ENCODE measurements at places on chromosomes 5 and 9.
A peak's percentile ranks its signal among the peaks of the same experiment; 100 is the strongest.

GRCh38 chr5:126552614-126553013 lies 42.4 kb downstream of the ALDH7A1 start:
- DNase-seq, result no peak

GRCh38 chr5:177300236-177300880 lies 3.2 kb downstream of the RAB24 start:
- DNase-seq, result peak; percentile 60

- no peak for DNase-seq
Observed at GRCh38 chr5:31934156-31934555, 240.0 kb downstream of the GOLPH3 start.

DNA sequence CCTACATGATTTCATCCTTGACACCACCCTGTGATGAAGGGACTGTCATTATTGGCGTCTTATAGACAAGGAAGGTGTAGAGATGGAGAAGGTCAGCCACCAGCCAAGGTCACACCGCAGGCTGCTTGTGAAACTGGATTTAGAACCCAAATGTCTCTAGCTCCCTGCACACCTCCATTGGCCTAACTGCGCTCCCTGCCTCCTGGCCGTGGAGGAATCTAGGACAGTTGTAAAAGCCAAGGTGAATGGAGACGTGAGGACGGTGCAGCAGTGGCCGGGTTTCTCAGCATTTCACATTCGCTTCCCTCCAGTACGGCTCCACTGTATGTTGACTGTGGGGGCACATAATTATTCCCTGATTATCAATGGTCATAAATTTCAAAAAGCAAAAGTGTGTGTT lies 119.9 kb downstream of the NSG2 start:
- DNase-seq, result no peak

- peak; percentile 94 for DNase-seq
Observed at GRCh38 chr5:154940772-154941620, at the start of gene MRPL22. MRPL22 (plus strand) TSS chr5:154941073; CDS start chr5:154941111, 38 bp downstream.

GRCh38 chr5:41266377-41266776 lies 53.0 kb upstream of the C6 start:
- no peak for DNase-seq

DNA sequence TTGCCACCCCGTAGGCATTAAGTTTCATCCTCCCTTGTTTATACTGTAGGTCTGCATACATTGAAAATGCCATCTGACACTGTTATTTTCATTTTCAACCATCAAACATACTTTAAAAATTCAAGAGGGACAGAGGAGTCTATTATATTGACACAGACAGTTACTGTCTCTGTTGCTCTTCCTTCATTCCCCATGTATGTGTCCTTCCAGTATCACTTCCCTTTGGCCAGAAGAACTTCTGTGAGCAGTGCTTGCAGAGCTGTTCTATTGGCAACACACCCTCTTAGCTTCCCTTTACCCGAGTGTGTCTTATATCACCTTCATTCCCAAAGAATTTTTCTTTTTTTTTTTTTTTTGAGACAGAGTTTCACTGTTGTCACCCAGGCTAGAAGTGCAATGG lies 42.8 kb downstream of the RASGEF1C start:
- DNase-seq, result no peak

DNA sequence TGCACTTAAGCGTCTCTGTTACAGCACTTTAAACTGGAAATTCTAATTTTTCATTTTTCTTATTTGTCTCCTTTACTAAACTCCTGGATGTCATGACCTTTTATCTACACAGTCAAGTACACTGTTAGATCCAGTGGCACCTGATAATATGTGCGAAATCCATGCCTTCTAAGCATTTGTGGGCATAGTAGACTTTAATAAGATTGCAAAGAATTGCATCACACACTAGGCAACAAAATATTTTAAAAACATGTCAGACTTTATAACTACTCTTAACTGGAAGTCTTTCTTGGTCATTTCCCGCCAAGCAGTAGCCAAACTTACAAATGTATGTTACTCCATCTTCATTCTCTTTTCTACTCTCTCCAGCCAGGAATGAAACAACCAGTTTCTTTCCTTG lies 5.0 kb upstream of the SPINK1 start:
- DNase-seq, result no peak

- no peak for DNase-seq
Observed at GRCh38 chr9:134809292-134809691, 71.3 kb upstream of the FCN2 start.

DNA sequence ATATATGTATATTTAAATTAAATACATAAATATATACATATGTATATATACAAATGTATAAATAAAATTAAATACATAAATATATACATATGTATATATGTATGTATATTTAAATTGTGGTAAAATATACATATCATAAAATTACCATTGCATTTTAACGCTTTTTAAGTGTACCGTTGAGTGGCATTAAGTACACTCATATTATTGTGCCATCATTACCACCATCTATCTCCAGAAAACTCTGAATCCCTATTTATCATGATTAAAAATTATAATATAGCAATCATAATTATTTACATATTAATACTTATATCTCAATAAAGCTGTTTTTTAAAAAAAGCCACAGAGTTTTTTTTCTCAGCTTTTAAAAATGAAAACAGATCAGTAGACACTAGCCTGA lies 27.1 kb upstream of the VCAN start:
- DNase-seq, result no peak

DNA sequence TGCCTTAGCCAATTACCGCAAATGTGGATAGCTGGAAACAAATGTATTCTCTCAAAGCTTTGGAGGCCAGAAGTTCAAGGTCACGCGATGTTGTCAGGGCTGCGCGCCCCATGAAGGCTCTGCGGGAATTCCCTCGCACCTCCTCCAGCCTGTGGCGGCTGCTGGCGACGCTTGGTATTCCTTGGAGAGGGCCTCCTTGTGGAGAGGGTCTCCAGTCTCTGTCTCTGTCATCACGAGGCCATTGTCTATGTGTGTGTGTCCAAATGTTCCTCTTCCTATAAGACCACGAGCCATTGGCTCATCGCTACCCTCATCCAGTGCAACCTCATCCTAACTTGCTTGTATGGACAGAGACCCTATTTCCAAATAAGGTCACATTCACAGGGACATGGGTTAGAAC lies 97.5 kb downstream of the ANKRD33B start:
- DNase-seq, result no peak

DNA sequence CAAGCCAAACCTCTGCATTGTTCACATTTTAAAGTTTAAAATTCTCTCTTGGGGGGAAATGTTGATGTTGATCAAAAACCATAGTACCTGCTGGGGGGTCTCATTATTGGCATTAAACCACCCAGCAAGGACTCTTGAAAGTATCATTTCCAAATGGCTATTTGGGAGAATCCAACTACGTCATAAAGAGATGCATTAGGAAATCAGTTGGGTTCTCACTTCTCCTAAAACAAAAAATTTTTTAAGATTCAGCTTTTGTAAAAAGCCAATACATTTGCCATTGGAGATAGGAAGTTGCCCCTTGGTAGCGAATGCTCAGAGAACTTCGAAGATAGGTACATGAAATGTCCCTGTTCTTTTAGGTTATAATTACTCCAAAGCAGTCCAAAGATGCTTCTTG lies 96.4 kb downstream of the GNAQ start:
- no peak for DNase-seq

GRCh38 chr5:130549884-130550561 lies 615.0 kb downstream of the HINT1 start:
- DNase-seq, result no peak

DNA sequence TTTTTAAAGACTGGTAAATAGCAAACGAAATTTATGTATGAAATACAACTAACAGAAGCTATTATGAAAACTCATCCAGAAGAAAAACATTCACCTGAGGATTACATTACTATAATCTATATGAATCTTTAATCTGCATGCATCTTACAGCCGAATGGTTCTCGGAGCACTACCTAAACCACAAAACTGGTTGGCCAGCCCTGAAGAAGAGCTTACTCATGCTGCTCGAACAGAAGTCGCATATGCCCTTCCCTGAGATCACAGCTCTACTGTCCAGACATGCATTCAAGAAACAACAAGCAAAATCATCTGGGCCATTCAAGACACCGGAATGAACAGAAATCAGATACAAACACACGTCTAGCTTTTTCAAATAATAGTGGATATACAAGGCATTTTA lies 931.0 kb upstream of the DMAC1 start:
- DNase-seq, result no peak

DNA sequence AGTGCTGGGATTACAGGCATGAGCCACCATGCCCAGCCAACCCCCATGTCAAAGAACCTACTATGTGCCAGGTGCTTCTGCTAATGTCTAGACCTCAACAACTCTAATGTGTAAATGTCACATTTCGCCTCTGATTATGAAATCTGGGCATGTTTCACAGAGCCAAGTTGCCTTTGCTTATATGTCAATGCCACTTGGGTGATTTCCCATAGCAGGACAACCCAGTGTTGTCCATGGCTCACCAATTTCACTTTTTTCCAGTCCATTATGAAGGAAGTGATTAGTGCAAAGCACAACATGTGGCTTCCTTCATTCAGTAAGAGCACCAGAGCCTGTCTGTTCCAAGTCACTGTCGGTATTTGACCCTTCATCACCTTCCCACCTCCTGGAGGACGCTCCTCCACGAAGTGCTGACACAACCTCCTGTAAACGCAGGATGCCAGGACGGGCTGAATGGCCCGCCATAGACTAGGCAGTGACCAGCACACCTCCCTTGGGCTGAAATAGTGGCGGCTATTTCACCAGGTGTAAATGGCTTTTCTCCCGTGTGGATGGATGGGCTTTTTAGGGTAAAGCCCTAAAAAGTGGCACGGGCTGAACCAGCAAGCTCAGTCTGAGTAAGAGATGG lies 962 bp upstream of the PKN3 start:
- DNase-seq, result no peak

DNA sequence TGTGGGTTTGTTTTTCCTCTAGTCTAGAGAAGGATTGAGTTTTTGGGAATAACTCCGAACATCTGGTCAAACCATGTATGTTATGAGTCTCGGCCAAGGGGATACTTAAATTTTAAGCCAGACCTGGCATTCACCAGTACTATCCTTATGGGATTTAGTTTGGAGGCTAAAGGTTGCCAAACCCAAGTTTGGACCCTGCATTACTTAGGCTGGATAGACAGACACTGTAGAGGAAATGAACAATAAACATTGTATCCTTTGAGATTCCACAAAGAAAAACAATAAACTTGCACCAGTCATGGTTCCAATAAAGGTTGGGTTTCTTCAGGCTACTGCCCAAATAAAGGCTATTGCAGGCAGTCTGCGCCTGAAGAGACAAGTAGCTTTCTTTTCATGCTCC lies 296.7 kb upstream of the MEF2C start:
- no peak for DNase-seq

DNA sequence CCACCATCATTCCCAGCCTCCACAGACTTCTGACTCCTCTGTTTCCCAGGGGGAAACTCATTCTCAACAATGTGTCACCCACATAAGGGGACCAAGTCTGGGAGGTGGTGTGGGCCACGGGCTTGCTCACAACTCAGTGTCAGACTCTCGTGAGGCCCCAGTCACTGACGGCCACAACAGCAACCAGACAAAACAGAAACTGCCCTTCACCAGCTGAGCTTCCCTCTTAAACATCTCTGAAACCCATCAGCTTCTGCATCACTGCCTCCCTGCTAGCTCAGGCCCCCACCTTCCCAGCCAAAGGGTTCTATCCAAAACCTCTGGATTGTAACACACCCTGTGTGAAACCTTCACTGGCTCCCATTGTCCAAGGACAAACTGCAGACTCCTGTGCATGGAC lies 273.4 kb downstream of the CDK5RAP2 start:
- DNase-seq, result no peak

GRCh38 chr5:16889972-16890519 lies 46.0 kb downstream of the MYO10 start:
- no peak for DNase-seq

GRCh38 chr9:129561594-129562281 lies 59.2 kb downstream of the C9orf50 start:
- no peak for DNase-seq
